CD8-positive, alpha-beta memory T cell (primary cell): ENCODE measurements at places on chromosomes 16 and 17. TPM values are rescaled to one million over a fixed set of nuclear protein-coding genes. Genes with fewer than 3 reads are reported as not detected.

DNA sequence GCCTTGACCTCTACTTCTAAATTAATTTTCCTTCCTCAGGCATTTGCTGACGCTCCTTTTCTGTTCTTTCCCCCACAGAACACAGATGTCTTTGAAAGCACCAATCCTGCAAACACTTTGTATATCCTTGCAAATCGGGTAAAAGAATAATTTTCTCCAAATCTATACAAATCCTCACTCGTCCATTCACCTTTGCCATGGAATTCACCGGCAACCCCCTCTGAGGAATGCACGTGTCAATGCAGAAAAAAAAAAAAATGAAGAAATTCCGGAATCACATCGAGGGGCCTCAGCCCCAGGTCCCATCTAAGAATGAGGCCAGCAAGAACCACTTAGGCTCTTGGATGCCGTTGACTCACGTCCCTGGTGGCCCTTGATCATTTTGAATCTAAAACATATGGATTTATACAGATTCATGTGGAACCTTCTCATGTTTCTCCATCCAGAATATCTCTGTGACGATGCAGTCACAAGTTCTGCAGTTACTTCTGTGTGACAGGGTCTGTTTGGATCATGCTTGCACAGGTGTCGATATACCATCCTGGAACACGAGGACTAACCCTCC is 136.9 kb downstream of the RBFOX3 start:
- no peak for DNase-seq

DNA sequence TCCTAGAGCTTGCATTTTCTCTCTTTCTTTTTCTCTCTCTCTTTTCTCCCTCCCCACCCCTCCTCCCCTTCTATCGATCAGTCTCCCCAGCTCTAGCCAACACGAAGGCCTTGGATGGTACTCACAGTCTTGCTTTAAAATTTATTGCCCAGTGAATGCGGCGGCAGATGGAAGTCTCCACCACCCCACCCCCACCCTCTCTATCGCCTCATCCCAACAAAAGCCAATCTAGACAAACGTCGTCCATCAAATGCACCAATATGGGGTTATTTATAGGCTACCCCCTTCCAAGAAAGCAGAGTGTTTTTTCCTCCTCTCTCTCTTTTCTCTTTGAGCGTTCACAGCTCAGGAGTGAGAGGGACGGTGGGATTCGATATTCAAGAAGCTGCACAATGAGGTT is 10.5 kb upstream of the NGFR start:
- no peak for DNase-seq

- DNase-seq, result no peak
Measured at GRCh38 chr17:32946375-32947135, 18.6 kb downstream of the TMEM98 start.

GRCh38 chr16:54846766-54847165 is 83.9 kb upstream of the IRX5 start:
- no peak for DNase-seq

SERPINF2 gene
- 0.33 TPM for total RNA-seq

HP gene
- total RNA-seq, result not detected

- no peak for DNase-seq
Measured at GRCh38 chr17:12790249-12791106, 1.2 kb downstream of the ARHGAP44 start.

DNA sequence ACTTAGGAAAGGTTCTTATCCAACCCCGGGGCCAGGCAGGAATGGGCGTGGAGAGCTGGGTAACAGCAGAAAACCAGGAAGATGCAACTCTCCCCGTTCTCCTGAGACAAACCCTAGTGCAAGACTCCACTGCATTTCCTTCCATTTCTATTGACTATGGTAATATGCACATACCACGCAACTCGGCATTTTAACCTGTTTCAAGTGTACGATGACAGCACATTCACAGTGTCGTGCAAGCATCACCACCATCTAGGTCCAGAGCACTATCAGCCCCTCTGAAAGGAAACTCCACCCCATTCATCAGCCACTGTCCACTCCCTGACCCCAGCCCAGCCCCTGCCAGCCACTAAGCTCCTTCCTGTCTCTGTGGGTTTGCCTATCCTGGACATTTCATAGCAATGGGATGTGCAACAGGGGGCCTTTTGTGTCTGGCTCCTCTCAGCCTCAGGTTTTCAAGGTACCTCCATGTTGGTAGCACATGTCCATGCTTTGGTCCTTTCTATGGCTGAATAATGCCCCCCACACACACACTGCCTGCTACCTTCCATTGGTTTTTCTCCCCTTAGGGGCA is 441.9 kb downstream of the SOX9 start:
- no peak for DNase-seq

DNA sequence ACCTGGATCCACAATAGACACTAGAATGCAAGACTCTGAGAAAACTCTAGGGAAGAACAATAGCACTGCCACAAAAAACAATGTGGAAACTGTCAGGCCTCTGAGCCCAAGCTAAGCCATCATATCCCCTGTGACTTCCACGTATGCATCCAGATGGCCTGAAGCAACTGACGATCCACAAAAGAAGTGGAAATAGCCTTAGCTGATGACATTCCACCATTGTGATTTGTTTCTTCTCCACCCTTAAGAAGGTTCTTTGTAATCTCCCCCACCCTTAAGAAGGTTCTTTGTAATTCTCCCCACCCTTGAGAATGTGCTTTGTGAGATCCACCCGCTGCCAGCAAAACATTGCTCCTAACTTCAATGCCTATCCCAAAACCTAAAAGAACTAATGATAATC is 39.2 kb upstream of the TNRC6C start:
- DNase-seq, result no peak

- DNase-seq, result no peak
Measured at GRCh38 chr17:1313270-1314005, 34.0 kb downstream of the TRARG1 start.

DNA sequence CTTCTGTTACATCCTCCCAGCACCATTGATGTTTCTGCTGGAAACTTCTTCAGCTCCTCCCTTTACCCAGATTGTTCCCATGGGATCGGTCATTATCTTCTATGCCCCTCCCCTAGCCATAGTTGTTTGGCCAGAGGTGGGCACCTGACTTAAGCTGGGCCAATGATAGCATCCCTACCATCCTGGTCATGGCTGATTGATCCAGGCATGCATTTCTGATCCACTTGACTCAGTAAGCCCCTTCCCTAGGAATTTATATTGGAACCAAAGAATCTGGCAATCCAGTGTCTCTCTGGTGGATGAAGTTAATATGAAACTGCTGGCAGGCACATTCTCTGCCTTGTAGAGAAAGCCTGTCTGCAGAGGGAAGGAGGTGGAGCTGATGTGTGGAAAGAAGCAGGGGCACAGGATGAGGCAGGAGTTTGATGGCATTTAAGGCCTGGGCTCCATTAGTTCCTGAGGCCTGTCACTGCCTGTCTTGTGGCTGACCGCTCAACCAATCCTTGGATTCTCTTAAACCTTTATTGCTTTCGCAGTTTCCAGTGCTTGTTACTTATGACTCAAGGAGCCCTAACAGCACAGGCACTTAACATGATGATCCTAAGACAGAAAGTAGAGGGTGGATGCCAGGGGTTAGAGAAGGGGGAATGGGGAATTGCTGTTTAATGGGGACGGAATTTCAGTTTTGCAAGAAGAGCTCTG is 152.4 kb downstream of the ABCC12 start:
- no peak for DNase-seq

DNA sequence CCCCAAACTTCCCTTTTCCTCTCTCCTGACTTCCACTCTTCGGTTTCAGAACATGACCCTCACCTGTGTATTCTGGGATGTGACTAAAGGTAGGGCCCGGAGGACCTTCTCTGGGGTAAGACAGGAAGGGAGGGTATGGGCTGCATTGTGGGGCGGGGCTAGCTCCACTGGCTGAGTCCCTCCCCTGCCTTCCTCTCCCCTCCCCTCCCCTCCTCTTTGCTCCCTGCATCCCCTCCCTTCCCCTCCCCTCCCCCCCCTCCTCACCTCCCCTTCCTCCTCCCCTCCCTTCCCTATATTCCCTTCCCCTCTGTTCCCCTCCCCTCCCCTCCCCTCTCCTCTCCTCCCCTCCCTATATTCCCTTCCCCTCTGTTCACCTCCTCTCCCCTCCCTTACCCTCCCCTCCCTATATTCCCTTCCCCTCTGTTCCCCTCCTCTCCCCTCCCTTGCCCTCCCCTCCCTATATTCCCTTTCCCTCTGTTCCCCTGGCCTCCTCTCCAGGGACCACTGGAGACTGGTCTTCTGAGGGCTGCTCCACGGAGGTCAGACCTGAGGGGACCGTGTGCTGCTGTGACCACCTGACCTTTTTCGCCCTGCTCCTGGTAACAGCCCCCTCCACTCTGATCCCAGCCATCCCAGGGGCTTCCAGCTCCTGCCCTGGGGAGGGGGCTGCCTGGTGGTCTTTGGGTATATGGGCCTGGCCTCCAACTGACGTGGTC is 11.8 kb downstream of the ADGRG3 start:
- no peak for DNase-seq

NPIPA1 gene
- total RNA-seq, result 69.2 TPM

DNAH3 gene
- not detected for total RNA-seq

- DNase-seq, result no peak
Measured at GRCh38 chr17:33847900-33848299, 407.2 kb upstream of the CCL2 start.

ZNF263 gene
- total RNA-seq, result 29.2 TPM

KLHL10 gene
- total RNA-seq, result not detected

DNA sequence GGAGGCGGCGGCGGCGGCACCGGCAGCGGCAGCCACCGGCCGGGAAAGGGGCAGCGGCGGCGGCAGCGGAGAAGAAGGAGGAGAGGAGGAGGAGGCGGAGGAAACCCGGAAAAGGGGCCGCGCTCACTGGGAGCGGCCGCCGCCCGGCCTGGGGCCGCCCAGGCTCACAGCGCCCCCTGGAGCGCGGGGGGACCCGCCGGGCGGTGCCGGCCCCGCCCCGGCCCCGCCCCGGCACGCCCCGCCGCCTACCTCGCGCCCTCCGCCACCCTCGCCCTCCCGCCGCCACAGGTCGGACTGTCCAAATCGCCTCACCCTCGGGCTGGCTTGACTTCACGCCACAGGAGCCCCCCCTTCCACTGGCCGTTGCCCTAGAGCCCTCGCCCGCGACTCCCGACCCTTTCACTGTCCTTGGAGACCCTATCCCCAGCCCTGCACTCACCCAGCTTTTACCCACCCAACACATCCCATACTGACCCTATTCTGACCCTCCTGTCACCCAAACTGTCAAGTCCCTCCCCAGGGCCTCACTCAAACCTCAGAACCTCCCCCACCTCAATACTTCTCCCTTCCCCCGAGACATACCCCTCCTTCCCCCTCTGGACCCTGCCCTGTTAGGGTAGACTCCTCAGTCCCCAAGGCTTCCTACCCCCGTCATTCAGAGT is at the start of gene CSNK2A2:
CSNK2A2 (minus strand) TSS at position 85 of the 662 bp plus-strand sequence. CDS start 370 bp downstream, outside the sequence.
- peak; percentile 62 for DNase-seq

ARHGAP44 gene
- total RNA-seq, result not detected

GRCh38 chr16:47983999-47984580 is 171.7 kb downstream of the ABCC12 start:
- DNase-seq, result no peak

DNA sequence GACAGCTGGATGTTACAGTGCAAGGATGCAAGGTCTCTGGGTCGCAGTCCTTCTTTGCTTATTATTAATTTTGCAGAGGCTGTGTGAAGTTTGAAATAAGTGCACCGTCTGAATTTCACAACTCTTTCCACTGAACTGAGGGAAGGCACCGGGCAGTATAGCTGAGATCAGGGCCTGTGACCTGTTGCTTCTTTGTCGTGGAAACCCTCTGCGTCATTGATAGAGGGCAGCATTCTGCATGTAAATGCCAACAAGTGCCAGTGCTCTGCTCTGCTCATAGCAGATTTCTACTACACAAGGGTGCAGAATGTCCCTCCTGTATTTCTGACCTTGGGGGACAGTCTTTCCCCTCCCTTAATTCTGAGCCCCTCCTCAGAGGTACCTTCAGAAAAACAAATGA is 26.0 kb downstream of the CD300LF start:
- DNase-seq, result no peak

DNA sequence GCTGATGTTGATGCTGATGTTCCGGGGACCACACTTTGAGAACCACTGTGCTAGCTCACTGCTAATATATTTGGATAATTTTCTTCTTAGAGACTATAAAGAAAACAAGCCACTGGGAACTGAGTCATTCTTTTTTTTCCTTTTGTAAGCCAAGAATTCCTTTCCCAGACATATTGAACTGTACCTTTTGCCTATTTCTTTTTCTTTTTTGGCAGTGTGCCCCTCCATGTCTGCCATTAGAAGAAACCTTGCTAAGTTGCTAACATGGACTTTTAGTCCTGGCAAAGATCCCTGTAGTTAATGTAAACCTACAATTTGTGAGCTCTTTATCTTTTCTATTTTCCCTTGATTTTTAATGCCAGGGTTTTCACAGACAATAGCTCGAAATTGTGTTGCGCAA is 17.3 kb upstream of the ERCC4 start:
- DNase-seq, result no peak

KLHDC4 gene
- total RNA-seq, result 77.3 TPM

DNA sequence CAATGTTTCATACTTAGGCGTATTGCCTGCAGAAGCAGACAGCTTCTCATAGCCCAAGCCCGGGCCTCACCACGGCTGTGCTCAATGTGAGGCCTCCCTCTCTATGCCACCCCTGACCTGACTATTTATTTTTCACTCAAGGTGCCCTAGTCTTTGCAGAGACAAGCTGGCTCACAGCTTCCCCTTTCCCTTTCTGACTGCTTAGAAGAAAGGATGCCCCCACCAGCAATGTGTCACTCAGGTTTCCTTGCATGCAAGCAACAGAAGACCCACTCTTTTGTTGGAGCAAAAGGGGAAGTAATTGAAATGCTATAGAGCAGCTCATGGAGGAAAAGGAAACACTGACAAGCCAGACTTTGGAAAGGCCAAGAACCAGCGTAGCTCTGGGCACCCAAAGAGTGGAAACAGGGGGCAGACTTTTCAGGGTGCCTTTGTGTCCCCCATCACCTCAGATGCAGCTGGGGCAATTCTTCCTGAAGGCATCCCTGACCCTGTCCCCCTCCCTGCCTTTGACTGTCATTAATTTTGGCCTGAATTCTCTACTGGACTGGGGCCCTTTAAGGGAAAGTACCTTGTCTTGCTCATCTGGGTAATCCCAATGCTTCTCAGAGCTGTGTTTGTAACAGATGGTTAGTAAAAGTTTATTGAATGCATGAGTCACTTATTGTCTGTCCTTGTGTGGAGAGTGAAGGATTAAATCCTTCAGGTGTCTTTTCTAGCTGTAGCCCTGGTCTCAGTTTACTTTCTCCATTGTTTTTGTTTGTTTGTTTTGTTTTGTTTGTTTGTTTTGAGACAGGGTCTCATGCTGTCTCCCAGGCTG is 17.8 kb downstream of the RGS9 start:
- DNase-seq, result no peak

GRCh38 chr17:81489012-81489997 is 23.3 kb downstream of the ACTG1 start:
- no peak for DNase-seq

DNA sequence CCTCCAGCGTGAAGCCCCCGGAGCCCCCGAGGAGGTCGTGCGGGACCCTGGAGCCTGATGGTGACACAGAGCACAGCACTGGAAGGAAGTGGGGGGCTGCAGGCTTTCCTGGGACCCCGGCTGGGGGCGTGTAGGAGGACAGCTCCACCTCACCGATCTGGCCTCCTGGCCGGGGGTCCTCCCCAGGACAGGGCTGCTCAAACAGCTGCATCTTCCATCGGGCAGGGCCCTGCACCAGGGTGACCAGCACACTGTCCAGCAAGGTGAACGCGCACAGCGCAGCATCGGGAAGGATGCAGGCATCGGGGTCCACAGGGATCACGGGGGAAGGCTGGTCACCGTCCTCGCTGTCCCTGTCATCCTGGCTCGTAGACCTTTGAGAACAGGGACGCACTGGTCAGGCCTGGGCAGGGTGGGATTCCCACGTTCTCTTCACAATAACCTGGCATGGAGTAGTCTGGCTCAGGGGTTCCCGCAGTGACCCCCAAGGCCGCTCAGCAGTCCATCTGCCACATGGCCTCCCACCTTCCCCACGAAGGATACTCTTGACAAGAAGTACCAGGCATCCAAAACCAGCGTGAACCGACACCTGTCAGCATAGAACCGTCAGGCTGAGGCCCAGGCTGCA is 1.2 kb downstream of the FAAP100 start:
- no peak for DNase-seq

ANKRD40CL gene
- not detected for total RNA-seq
